ENCODE measurements at places on chromosomes 1 and 21.

GRCh38 chr1:11570821-11571380, 83.3 kb downstream of the FBXO2 start:
- DNase-seq = no peak

DNA sequence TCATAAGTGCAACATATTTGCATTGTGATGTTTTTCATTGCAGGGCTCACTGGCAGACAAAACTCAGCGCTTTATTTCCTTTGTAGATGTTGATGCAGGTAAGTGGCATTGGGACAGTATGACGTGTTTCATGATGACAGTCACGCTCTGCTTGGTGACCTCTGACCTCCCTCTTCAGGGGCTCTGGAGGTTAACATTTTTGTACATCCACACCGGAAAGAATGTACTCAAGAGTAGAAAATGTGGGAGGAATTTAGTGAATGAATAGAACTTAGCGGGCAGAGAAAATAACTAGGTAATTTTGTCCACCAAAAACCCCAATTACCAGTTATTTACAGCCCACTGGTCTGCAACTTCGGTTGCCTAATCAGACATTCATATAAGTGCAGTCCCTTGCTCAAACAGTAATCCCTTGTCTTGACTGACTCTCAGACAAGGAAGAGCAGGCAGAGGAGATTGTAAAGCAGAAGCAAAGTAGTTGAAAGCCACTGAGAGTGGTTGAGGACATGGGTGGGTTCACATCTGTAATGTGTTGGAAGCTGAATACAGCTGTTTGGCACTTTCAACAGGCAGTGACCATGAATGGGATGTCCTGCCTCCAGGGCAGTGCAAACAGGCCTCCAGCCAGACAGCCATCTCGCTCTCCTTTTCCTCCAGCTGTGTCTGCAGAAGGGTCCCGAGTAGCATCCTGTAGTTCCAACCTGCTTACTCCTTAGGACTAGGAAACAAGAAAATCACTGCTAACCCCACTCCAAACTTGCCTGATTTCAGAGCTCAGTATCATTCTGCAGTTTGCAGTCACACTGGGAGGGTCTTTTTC, 188.9 kb downstream of the NRIP1 start:
- DNase-seq = no peak

DNA sequence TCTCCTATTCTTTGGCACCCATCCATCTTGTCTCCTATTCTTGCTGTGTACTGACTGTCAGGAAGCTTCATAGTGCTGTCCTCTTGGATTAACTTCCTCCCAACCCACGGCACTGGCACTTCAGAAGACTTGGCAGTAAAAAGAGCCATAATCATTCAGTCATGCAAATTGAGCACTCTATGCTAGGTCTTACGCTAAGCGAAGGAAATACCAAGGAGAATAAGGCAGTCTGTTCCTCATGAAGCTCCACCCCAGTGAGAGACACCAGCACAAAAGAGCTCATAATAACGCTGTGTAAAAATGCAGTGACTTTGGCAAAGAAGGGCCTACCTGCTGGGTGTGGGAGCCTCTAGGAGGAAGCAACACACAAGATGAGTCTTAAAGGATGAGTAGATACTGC, 67.1 kb downstream of the GFI1 start:
- no peak for DNase-seq

- DNase-seq = no peak
These were observed 4.7 kb upstream of the CCSAP start for GRCh38 chr1:229347528-229347927.

- DNase-seq = no peak
These were observed 214.1 kb downstream of the AJAP1 start for GRCh38 chr1:4868521-4868920.

DNA sequence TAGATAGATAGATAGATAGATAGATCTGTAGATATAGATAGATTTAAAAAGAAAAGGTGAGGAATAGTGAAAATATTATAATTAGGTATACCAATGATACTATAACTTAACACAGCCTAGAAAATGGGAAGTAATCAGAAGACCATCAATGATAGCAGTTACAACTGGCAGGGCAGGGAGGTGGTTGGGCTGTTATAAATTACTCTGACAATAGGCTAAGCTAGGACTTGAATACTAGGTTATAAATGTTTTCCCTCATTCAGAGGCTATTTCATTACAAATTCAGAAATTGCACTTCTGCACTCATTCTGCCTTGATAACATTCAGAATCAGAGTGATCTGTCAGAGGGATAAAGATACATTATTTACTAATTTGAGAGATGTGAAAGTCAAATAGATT, 273.4 kb upstream of the PLD5 start:
- no peak for DNase-seq

DNA sequence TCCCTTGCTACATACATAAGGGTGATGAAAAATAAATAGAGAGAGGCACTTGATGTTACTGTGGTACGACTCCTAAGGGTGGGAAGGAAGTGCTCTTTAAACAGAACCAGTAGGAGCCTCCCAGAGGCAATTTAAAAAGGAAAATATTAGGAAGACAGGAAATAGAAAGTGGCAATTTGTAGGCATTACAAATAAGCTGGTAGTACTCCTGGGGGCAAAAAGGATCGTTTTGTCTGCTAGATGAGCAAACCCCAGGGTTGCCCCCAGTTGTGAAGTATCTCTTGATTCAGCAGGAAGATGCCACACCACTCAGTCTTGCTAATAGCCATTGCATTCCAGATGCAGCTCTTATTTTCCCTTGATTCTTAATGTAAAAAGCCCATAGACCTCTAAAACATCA, 303.0 kb downstream of the NTNG1 start:
- DNase-seq = no peak

GRCh38 chr1:166172106-166172505, 5.3 kb upstream of the FAM78B start:
- DNase-seq = no peak

DNA sequence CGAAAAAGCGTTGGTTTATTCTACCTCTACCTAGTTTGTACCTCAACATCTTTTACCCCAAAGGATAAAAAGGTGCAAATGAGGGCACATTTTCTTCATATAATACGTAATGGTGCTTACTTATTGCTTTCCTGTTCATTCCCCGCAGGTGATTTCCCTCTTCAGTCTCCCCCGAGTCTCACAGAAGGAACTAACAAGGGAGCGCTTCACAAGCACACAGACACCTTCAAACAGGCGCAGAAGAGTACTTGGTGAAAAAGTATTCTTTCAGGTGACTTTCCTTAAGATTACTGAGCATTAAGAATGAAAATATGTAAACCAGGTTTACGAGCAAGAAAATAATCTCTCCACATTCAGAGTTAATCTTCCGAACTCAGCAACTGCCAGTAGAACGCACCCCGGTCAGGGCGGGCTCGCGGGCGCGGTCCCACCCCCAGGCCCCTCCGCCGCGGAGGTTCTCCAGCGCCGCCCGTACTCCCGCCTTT, 511 bp upstream of the RABGAP1L start:
- peak; percentile 46 for DNase-seq

DNA sequence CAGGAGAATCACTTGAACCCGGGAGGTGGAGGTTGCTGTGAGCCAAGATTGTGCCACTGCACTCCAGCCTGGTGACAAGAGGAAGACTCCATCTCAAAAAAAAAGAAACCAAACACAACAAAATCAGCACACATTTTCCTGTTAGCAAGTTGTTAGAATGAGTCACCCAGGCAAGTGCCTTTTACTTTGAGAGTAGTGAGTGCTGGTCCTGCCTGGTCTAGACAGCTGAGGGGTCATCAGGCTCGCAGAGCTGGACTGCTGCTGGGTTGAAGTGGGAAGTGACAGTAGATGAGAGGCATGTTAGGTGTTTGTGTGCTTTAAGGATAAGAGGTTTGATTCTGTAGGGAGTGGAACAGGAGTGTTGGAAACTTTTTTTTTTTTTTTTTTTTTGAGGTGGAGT, 31.9 kb downstream of the GNPAT start:
- DNase-seq = no peak

DNA sequence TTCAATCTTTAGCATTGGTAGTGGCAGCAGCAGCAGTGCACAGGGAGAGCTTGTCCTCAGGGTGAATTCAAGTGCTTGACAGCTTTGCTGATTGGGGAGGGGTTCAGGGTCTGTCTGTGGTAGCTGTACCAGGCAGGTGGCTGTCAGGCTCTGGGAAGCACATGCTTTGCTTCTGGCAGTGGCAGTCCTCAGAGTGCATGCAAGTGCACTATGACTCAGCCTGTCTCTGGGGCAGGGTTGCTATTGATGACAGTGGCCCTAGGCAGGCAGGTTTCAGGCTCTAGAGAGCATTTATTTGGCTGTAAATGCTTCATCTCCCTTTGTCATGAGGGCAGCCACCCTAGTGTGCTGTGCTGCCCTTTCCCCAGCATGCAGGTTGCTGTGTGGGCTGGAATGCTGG, 251.9 kb upstream of the LRRC7 start:
- DNase-seq = no peak

DNA sequence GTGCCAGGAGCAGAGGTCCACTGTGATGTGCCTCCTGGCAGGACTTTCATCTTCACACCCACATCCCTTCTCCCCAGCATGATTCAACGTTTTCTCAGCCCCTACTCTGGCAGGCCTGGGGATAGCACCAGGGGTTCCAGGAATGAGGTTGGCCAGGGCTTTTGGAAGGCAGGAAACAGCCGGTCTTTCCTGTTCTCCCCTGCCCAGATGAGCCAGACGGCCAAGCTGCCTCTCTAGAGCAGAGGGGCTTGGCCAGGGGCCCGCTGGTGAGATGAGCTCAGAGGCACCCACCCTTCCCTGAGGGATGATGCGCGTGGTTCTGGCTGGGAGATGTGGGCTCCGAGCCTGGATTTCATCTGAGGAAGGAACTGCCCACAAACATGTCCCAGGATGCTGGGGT, 4.3 kb upstream of the MFAP2 start:
- DNase-seq = no peak

DNA sequence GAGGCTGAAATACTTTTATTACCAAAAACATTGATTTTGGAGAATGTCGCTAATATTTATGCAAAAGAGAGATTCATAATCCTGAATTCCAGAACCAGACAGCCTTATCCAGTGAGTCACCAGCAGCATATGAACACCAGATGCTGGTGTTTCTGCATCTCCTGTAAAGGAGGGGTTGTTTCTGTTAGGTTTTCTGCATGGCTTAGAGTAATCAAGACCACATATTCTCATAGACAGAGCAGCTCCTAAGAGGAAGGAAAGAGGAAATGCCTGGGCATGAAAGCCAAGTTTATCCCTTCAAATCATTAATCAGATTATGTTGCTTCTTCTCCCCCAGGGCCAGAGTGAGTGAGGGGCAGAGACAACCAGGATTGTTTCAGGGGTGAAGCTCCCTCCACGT, 86.2 kb downstream of the NGF start:
- no peak for DNase-seq

GRCh38 chr1:178534137-178534868, 21.4 kb downstream of the TEX35 start:
- DNase-seq = no peak

DNA sequence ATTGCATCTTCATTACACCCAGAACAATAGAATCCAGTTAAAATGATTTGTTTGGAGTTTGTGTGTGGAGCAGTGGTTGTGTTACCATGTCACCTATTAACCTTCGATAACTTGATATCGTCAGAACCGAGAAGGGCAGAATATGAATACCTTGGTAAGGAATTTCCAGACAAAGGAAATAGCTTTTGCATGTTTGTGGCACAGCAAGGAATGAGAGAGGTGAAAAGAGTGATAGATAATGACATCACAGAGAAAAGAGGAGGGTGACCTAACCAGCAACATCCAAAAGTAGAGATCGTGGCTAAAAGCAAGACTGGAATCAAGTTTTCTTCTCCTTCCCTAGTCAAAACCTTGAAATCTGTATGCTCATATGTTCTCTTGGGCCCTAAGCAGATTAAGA, 244.6 kb upstream of the NEGR1 start:
- no peak for DNase-seq

DNA sequence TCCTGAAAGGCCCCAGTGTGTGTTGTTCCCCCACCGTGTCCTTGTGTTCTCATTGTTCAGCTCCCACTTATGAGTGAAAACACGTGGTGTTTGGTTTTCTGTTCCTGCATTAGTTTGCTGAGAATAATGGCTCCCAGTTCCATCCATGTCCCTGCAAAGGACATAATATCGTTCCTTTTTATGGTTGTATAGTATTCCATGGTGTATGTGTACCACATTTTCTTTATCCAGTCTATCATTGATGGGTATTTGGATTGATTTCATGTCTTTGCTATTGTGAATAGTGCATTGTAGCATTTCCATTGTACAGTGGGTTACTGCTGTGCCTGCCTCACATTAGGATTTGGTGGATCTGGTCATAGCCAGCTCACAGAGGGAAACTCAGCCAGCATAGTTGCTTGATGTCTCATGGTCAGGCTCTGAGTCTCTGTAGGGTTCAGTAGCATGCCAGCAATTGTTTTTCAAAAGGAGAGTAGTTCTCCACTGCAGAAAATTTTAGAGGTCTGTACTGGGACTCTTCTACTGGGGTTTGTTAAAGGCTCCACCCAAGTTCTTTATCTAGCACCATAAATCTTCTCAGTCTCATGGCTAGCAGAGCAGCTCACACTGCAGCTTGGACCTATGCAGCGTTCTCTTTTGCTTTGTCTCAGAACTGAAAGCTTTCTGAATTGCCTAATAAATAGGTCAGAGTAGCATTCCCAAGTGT, 41.0 kb downstream of the RUNX3 start:
- DNase-seq = no peak

- DNase-seq = no peak
These were observed 356.3 kb upstream of the B3GALT2 start for GRCh38 chr1:193542690-193543089.

DNA sequence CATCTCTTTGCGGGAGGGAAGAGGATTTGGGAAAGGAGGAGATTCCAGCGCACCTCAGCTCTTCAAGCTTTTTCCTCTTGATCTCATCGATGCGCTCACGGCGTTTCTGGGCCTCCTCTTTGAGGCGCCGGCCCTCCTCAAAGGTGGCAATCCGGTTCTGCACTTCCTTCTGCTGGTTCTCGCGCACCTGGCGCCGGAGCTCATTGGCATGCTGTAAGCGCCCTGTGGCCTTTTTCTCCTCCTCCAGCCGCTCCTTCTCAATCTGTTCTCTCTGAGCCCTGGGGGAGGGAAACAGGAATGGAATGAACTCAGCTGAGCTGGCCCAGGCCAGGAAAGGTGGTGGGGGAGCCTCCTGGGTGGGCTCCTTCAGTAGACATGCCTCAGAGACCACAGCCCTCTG, 10.4 kb upstream of the VSIG8 start:
- no peak for DNase-seq

GRCh38 chr1:28313702-28314546, 14.9 kb upstream of the MED18 start:
- DNase-seq = no peak

DNA sequence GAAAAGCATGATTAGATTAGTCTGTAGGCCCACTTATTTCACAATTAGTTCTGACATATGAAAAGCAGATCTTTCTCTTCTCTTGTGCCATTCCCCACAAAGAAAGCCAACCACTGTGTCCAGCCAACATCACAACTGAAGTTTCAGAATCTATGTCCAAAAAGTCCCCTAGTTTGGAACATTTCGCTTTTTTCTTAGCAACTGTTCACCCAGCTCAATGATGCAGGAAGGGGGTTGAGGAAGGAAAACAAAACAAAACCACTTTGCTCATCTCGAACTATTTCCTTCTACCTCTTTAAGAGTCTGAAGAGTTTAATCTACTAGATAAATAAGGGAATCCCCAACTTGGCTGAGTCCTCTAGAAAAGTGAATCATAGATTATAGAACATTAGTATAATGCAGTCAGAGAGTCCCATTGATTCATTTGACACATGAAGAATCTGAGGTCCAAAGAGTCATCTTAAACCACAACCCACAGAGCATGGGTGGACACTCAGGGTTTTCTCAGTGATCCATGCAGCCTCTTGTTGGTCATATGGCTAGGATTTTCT, 159.3 kb upstream of the SGIP1 start:
- DNase-seq = no peak

GRCh38 chr1:26177182-26177684, at the start of gene CNKSR1:
Gene CNKSR1, plus strand, starts transcription at chr1:26177491. Its CDS starts 57 bp downstream, at chr1:26177548.
- DNase-seq = peak; percentile 60

- no peak for DNase-seq
These were observed 128.6 kb downstream of the FAF1 start for GRCh38 chr1:50831300-50832061.

Measured in NCI-H774 (cell line).